ENCODE measurements at places on chromosomes 5 and 9. TPM values are rescaled to one million over a fixed set of nuclear protein-coding genes. Genes with fewer than 3 reads are reported as not detected.

The ADAM19 gene
- 9.5 TPM for total RNA-seq

The PCDHA1 gene
- total RNA-seq = not detected

The PALM2AKAP2 gene
- 25.4 TPM for total RNA-seq

The PHF24 gene
- total RNA-seq = 1.6 TPM

The ARHGEF28 gene
- total RNA-seq = 58.8 TPM

The FAM78A gene
- total RNA-seq = 1.9 TPM

The CCNI2 gene
- total RNA-seq = not detected

The EIF4E1B gene
- total RNA-seq = not detected

The PCDHGA8 gene
- 4.6 TPM for total RNA-seq

The TOR1B gene
- total RNA-seq = 31.4 TPM

The NIM1K gene
- 2.1 TPM for total RNA-seq

The IFNA13 gene
- not detected for total RNA-seq

The PCDHGC4 gene
- 4.2 TPM for total RNA-seq

The GRIA1 gene
- 0.89 TPM for total RNA-seq

The TICAM2 gene
- 1.5 TPM for total RNA-seq

The SPINK7 gene
- total RNA-seq = not detected

The IL3 gene
- not detected for total RNA-seq

The C9orf50 gene
- not detected for total RNA-seq

The TRPM3 gene
- total RNA-seq = 11.1 TPM

The SLC46A2 gene
- not detected for total RNA-seq

The CCNJL gene
- total RNA-seq = 10.1 TPM

The SNAPC3 gene
- 51.3 TPM for total RNA-seq

The ALDH1A1 gene
- 237 TPM for total RNA-seq

The PCDHGB5 gene
- total RNA-seq = 17.2 TPM

The MEIKIN gene
- total RNA-seq = not detected
